ENCODE measurements at places on chromosomes 4 and X.

DNA sequence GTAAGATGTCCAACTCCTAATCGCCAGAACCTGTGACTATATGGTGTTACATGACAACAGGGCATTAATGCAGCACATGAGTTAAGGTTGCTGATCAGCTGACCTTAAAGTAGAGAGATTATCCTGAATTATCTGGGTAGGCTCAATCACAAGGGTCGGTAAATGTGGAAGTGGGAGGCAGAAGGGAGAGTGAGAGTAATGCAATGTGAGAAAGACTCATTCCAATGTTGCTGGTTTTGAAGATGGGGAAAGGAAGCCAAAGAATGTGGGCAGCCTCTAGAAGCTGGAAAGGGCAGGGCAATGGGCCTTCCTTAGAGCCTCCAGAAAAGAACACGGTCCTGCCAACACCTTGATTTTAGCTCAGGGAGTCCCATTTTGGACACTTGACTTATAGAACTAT lies 67.4 kb downstream of the STX18 start:
- no peak for DNase-seq

DNA sequence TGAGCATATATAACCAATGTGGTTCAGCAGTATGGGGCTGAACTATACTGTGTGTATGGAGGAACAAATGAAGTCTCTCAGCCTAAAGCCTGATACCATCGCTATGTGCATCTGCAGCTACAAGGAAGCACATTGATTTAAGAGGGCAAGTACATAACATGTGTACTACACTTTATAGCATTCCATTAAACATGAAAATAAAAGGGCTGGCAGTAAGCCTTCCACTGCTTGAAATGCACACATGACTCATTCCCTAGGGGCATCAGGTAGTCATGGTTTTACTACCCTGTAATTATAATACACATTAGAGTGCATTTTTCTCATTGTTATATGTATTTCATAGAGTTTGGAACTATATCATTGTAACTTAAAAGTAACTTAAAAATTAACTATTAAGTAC lies 51.2 kb downstream of the SMARCA1 start:
- DNase-seq, result no peak

DNA sequence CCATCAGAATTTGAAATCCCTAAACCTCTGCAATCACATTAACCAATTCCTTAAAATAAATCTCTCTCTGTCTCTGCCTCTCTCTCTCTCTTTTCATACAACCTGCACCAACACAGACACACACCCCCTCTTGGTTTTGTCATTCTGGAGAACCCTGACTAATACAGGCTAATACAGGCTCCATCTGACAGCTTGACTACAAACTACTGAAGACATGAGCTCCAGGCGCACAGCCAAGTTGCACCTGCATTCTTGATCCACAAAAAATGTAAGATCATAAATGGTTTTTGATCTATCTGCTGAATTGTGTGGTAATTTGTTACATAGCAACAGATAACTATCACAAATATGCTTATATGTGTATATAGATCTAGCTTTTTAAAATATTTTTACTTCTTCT lies 2414.2 kb downstream of the PCDH7 start:
- no peak for DNase-seq

- no peak for DNase-seq
These were observed 11.2 kb downstream of the CAMK2D start for GRCh38 chr4:113750296-113750695.

DNA sequence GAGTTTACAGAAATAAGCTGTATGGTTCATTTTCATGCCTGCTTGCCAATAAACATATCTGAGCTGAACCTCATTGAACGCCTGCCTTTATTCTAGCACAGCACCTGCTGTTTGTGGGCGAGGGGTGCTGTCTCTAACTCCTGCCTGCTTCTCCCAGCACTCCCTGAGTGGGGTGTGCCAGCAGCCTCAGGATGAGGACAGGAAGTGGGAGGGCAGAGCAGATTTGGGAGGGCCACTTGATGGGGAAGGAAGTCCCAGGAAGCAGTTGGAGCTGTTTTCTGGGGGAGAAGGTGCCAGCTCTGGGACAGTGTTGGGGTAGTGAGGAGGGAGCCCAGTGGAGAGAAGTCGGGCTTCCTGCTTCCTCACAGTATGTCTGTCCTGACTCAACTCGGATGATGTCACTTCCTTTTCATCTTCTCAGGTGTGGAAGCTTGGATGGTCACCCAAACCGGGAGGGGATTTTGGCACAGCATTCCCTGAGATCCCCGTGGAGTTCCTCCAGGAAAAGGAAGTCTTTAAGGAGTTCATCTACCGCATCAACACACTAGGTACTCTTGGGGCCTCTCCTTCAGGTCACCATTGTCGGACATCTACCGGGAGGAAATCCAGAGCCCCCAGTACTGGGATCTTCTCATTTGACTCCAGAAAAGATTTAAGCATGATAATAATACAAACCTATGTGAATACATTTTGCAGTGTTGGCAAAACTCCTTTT lies 29.0 kb upstream of the MSANTD1 start:
- no peak for DNase-seq

DNA sequence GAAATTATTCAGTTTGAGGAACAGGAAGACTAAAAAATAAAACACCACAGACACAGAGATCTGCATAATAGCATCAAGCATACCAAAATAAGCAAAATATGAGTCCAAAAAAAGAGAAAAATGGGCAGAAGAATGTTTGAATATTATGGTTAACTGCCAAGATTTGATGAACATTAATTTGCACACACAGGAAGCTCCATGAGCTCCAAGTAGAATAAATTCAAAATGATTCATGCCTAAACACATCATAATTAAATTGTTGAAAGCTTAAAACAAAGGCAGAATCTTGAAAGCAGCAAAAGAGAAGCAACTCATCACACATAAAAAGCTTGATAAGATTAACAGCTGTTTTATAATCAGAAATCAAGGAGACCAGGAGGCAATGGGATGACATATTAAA lies 156.6 kb upstream of the ARSJ start:
- no peak for DNase-seq

DNA sequence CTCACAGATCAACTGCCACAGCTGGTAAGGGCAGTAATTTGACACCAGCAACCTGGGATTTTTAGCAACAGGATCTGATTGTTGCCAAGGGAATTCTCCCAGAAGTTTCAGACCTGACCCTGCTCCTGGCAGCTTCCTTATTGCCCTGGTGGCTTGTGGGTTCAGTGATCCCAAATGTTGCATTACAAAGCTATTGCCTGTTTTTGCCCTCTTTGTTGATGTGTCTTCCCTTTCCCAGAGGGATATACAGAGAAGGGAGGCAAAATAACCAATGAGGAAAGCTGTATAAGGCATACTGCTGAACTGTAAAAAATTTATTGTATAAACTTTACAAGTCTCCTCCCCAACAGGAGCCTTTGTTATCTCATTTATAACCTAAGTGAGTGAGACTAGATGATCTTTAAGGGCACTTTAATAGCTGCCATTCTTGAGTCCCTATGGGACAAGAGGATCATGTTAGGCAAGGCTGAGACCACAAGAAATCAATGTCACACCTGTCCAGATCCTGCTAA lies 22.2 kb downstream of the VSIG4 start:
- no peak for DNase-seq

- no peak for DNase-seq
These were observed 158.5 kb downstream of the MID1IP1 start for GRCh38 chrX:38959736-38960135.

DNA sequence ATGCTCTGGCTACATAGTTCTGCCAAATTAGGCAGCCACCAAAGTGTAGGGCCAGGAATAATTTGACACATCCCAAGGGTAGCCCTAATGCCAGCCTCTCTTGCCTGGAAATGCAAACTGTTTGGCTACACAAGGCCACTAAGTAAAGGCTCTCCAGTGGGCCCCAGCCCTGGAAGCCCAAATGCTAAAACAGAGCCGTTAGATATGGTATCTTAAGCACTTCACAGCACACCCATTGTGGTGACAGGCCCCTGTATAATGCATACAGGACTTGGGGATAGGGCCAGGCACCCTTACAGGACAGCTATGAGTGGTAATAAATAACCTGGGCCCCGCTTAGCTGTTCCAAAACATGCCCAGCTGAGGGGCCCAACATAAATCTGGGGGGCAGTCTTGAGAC lies 623.9 kb downstream of the BCOR start:
- DNase-seq, result no peak

- DNase-seq, result no peak
These were observed 42.3 kb downstream of the STX18 start for GRCh38 chr4:4499438-4500123.

GRCh38 chr4:74503580-74503979 lies 58.6 kb downstream of the AREG start:
- no peak for DNase-seq

DNA sequence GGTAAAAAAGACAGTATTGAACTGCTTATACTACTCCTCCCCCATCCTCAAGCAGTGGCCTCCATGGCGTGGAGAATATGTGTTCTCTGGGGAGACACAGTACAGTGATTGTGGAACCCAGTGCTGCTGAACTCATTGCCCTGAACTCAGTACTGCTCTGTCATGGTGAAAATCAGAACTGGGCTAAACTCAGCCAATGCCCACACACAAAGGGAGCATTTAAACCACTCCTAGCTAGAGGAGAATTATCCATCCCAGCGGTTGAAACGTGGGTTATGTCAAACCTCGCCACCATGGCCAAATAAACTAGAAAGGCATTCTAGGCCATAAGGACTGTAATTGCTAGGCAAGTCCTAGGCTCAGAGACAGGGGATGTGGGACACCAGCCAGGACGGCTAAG lies 131.8 kb downstream of the SPOCK3 start:
- DNase-seq, result no peak

DNA sequence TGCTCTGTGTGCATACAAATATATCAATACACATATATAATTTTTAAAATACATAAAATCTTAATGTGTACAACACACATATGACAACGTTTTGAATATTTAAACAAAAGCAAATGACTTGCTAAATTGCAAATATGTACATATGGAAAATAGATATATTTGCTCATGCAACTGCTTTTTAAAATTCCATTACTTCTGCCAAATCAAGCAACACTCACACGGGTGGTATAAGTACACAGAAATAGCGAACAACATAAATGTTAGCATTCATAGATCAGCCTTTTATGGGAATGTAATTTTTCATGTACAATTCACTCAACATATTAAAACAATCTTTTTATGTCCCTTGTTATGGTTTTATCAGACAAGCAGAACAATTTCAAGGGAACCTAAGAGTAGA lies 116.3 kb downstream of the DMD start:
- no peak for DNase-seq

DNA sequence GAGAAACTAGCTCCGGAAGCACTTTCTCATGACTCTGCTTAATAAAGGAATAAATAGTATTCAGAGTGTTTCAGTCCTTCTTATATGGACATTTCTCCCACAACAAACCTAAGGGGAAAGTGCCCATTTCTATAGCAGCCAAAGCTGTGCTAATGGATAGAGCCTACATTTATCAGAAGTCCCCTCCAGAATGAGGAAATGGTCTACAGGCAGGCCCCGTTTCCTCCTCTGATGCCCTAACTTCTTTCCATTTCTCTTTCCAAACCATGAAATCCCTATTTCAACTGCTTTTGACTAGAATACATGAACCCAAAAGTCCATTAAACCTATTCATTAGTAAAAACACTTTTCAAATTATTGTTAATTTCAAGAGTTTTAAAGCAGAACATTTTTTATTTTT lies 4.5 kb downstream of the ACSL1 start:
- no peak for DNase-seq

GRCh38 chrX:119082278-119082677 lies 9.5 kb downstream of the CT47C1 start:
- DNase-seq, result no peak

GRCh38 chr4:70657326-70657725 lies 9.0 kb downstream of the JCHAIN start:
- no peak for DNase-seq

DNA sequence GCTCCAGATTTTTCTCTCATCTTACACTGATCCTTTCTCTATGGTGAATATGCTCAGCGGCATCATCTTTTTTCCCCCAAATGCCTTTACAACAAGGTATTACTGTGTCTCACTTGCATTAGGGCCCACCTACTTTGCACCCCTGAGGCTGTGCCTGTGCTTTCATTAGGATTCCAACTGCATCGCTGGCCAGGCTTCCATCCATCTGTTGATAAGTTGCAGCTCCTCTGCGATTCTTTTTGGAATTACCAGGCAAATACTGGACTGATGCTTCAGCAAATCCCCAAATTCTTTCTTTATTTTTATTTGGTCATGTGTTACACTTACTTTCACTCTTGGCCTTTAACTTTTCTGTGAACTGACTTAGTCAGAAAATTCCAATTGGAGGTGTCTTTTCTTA lies 77.3 kb downstream of the AFF2 start:
- no peak for DNase-seq

DNA sequence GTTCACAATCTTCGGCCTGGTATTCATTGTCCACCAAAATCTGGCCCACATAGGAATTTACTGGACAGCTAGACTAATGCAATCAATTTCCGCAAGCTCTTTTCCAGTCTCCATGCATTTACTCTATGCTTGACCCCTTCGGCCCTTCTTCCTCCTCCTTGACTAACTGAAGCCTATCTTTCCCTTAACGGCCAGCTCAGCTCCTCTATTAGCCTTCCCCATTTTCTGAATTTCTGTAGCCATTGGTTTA lies 1.2 kb upstream of the PHKA2 start:
- DNase-seq, result no peak

DNA sequence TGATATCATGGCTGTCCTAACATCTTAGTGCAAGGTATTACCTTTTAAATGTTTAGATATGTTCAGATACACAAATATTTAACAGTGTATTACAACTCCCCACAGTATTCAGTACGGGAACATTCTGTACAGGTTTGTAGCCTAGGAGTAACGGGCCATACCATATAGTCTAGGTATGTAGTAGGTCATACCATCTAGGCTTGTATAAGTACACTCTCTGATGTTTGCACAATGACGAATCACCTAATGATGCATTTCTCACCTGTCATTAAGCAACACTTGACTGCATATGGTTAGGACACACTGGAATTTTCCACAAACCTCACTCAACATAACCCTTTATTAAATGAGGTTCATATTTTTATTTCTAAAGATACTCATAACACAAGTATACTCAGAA lies 67.7 kb downstream of the THOC2 start:
- no peak for DNase-seq

DNA sequence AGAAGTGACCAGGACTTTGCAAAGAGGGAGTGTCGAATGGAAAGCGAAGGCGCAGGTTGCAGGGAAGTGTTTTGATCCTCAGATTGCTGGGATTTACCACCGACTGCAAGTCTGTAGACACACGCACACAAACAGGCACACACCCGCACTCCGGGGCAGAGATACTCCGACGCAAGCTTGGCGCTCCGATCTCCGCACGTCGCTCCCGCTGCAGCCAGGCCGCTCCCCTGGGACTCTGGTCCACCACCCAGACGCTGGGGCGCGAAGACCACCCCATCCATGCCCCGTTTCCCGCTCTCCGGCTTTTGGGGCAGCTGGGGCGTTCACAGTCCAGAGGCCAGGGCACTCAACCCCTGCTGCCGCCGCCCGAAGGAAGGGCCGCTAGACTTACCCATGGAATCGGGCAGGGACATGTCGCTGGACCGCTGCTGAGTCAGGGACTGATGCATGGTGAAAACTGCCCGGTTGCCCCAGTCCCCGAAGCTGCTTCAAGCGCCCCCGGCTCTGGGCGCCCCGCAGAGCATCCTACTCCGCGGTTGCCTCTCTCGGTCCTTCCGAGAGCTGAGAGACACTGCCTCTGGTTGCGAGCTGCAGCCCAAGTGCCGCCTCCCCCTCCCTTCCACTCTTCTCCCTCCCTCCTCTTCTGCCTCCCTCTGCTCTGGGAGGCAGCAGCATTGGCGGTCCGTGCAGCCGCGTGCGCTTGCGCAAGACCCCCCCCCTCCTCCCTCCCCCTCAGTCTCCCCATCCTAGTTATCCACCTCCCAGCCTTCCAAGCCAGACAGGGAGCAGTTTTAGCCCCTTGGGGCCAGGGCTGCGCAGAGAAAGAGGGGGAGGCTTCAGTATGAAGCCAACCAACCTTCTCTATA lies at the start of gene TMEM255A:
TMEM255A (minus strand) TSS at position 601 of the 866 bp plus-strand sequence; CDS start at position 449, 152 bp downstream.
- no peak for DNase-seq

Measured in stimulated activated CD8-positive, alpha-beta memory T cell treated with anti-CD3 and anti-CD28 coated beads, Interleukin-15, amount 100 ng/mL, for 24 hours (primary cell).